ENCODE measurements at places on chromosomes 3 and 15. TPM values are rescaled to one million over a fixed set of nuclear protein-coding genes. Genes with fewer than 3 reads are reported as not detected.

The MED12L gene
- 2.5 TPM for total RNA-seq

The TWF2 gene
- 80.3 TPM for total RNA-seq

The PP2D1 gene
- total RNA-seq, result not detected

- no peaks in the 10 kb centered on the region for H3K4me1 ChIP-seq
- no peaks in the 10 kb centered on the region for H3K36me3 ChIP-seq
- H3K27me3 ChIP-seq, result no peaks in the 10 kb centered on the region
- H3K27ac ChIP-seq, result no peak overlapping the region
- no peak for DNase-seq
These were observed 88.2 kb upstream of the LMCD1 start for GRCh38 chr3:8413337-8413926.

GRCh38 chr3:45043728-45044299 is 17.7 kb downstream of the CLEC3B start:
- no peak for DNase-seq
- H3K36me3 ChIP-seq, result no peaks in the 10 kb centered on the region
- peaks cover 24% of the 10 kb centered on the region for H3K4me1 ChIP-seq
- H3K27ac ChIP-seq, result no peak overlapping the region
- H3K27me3 ChIP-seq, result peaks cover 29% of the 10 kb centered on the region
- H3K4me3 ChIP-seq, result no peak overlapping the region

All from activated CD4-positive, alpha-beta T cell treated with anti-CD3 and anti-CD28 coated beads, Interleukin-2, amount 10 ng/mL, durations not matched to agents 24 days and 14 days (primary cell).